ENCODE measurements at places on chromosomes 1 and 21.

- no peak for DNase-seq
These were observed 7.1 kb upstream of the ZNF496 start for GRCh38 chr1:247338723-247339275.

- peak; percentile 77 for DNase-seq
These were observed 25.2 kb downstream of the CA6 start for GRCh38 chr1:8970870-8971337.

DNA sequence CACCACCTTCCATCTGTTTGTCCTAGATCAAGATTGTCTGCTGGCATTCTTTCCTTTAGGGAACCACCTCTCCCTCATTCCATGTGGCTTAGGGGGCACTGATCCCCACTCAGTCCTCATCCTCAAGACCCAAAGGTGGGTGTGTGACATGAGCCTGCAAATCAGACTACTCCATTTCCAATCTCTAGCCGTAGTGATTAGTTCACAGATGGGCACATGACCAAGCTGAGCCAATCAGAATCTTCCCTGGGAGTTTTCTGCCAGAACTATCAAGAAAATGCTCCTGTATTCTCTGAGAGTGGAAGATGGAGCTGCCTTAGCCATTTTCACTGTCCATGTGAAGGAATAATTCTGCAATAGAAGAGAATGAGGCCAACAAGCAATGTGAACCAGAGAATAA, 19.3 kb upstream of the PTPRF start:
- no peak for DNase-seq

DNA sequence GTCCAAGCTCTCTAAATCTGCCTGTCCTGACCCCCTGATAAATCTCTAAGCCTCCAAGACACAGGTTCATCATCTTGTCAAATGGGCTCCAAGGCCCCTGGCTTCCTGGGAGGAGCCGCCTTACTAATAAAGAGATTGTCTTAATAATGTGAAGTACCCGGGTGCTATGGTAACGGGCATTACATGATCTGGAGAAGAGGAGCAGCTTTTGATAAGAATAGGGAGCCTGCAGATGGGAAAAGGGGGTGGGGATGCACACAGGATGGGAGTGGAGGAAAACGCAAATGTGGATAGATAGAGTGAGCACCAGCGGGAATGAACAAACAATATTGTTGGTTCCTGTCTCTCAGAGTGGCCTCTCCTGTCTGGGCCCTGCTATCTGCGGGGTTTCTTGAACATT, 11.9 kb upstream of the RXRG start:
- DNase-seq = no peak

DNA sequence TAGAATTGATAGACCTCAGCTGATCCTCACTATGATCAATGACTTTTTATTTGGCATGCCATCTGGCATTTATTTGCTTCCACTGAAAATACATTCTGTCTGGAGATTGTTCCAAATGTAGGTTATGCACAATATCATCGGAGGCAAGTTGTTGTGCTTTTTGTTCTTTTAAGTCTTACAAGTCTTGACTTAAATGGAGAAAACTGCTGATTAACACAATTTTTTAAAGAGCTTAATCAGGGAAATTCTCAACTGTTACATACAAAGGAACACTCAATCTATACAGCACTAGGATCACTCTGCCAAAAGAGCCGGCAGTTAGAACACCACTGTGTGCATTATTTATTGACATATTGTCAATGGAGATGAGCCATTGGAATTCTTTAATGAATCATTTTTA, 19.2 kb downstream of the CYYR1 start:
- no peak for DNase-seq

- no peak for DNase-seq
These were observed 972.8 kb upstream of the ADGRL4 start for GRCh38 chr1:79979346-79979745.

DNA sequence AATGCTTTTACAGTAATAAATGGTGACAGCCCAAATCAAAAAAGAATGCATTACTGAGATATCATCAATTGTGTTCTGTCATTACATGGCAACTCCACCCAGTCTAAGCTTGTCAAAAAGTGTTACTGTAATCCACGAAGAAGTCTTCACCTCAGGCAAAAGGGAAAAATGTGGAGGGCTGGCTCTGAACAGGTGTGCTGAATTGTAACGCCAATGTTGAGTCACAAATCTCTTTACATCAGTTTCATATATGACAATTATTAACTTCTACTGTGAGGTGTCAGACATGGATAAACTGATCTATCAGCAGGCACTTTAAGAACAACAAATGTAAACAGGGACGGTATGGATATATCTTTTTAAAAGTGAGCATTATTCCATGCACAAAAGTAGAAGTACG, 98.5 kb upstream of the DMRTA2 start:
- DNase-seq = no peak

DNA sequence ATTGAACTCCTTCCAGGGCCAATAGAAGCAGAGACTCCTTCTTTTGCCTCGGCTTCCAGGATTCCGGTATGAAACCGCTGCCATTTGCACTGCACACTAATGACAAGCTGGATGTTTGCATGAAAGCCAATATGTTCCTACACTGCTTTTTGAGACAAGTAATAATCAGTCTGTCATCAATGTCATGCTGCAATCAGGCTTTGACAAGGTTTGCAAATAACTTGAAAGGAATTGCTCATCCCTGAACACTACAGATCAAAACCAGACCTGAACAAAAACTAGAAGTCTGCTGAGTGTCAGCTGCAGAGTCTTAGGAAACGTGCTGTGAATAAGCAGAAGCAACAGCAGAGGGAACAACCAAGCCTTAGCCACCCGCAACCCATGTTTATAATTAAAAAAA, 720.7 kb upstream of the CXADR start:
- no peak for DNase-seq

- no peak for DNase-seq
These were observed 2.3 kb upstream of the RNF19B start for GRCh38 chr1:32966900-32967299.

- DNase-seq = no peak
These were observed 269.3 kb downstream of the PCP4 start for GRCh38 chr21:40136571-40136970.

- no peak for DNase-seq
These were observed 57.1 kb downstream of the DDAH1 start for GRCh38 chr1:85407746-85408377.

DNA sequence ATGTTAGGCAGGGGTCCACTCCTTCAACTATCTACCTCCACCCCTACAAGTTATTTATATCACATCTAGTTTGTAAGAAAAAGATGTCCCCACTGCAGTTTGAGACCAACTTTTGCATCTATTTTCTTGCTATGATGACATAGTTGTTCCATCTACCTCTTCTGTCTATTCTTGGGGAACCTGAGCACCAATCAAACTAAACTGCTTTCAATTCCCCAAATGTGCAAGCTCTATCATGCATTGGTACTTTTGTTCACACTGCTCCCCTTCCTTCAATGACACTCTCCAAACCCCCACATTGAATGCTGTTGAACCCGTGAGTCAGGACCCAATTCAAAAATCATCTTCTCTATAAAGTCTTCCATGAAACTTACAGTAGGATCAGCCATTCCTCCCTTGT, 16.0 kb upstream of the FRRS1 start:
- DNase-seq = no peak

GRCh38 chr1:180278596-180279395, 48.7 kb downstream of the LHX4 start:
- DNase-seq = no peak

- DNase-seq = no peak
These were observed 56.9 kb downstream of the CLSTN1 start for GRCh38 chr1:9766759-9767442.

DNA sequence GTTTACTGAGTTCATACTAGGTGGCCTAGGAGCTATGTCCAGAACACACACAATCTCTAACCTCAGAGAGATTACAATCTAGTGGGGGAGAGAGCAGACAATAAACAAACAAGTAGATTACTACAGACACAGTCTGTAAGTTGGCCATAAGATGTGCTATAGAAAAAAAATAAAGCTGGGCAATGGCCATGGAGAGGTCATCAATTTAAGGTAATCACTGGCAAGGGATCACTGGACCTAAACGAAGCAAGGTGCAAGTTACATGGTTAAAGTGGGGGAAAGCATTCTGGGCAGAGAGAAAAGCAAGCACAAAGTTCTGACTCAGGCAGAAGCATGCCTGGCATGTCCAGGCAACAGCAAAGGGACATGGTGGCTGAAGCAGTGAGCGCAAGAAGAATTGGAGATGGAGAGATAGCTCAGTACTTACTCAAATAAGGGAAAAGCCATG, 147.0 kb downstream of the RERE start:
- no peak for DNase-seq

DNA sequence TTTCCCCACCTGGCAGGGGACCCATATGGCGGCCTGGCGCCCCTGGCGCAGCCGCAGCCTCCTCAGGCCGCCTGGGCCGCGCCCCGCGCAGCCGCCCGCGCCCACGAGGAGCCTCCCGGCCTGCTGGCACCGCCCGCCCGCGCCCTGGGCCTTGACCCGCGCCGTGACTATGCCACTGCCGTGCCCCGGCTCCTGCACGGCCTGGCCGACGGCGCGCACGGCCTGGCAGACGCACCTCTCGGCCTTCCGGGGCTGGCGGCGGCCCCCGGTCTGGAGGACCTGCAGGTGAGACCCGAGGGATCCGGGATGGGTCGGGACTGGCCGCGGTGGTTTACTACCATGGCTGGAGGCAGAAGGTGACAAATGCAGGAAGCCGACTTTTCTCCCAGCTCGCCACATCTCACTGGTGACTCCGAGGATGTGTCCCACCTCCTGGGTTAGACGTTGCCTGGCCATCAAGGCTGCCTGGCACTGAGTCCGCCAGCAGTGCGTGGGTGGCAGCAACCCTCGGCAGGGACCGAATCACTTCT, 1.1 kb downstream of the TFAP2E start:
- no peak for DNase-seq

GRCh38 chr1:96234299-96234698, 487.3 kb upstream of the PTBP2 start:
- DNase-seq = no peak

DNA sequence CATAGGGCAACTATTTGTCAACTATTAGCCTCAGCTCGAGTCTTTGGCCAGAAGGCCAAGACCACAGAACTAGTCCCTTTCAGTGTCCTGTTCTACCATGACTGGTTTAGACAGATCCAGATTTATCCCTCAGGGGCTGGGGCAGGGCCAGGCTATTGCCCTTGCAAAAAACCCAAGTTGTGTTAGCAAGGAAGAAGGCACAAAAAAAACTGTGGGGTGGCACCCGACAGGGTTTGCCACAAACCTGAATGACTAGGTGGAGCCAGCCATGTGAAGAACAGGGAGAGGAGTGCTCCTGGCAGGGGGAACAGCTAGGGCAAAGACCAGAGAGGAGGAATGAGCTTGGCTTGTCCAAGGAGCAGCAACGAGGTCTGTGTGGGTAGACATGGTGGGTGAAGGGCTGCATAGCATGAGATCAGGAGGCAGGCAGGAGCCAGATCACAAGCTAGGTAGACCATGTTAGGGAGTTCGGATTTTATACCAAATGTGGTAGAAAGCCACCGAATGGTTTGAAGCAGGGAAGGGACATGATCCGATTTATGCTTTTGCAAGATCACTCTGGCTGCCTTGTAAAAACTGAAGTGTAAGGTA, 4.3 kb downstream of the DCST1 start:
- no peak for DNase-seq

GRCh38 chr21:45074818-45075595, 627 bp downstream of the ADARB1 start:
- peak; percentile 52 for DNase-seq

GRCh38 chr1:11422686-11423085, 56.3 kb upstream of the DISP3 start:
- DNase-seq = no peak

- DNase-seq = no peak
These were observed 22.8 kb upstream of the RGS1 start for GRCh38 chr1:192552760-192553191.

DNA sequence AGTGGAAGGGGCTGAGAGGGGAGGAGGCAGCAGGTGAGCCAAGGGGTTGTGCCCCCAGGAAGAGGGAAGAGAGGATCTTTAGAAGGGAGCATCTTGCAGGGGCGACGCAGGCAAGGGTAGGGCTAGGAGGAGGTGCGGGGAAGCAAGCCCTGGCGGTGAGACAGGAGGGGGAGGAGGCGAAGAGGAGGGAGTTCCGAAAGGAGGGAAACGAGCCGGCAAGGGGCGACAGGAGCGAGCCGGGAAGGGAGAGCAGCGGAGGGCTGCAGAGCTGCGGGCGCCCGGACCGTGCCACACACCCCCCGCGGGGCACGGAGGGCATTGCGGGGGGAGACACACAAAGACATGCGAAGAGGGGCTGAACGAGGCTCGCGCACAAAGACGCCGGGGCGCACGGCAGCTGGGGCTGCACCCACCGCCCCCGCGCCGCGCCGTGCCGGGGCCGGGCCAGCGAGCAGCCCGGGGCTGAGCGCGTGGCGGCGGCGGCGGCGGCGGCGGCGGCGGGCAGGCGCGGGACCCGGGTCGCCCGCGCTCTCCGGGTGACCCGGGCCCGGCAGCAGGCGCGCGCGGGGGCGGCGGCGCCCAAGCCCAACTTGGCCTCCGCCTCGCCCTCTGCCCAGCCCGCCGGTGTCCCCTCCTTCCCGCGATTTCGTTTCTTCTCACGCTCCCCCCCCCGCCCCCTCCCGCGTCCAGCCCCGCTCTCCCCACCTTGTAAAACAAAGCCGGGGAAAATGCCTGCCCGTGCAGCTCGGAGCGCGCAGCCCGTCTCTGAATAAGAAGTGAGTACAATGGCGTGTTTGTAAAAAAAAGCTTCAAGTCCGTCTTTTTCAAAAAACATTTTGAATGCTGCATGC, at the start of gene KCNK2:
Gene KCNK2, plus strand, starts transcription at position 206 of the 851 bp plus-strand sequence. CDS start 649 bp downstream, outside the sequence.
- peak; percentile 8 for DNase-seq

- DNase-seq = no peak
These were observed 3.5 kb downstream of the MEX3A start for GRCh38 chr1:156078728-156079127.

DNA sequence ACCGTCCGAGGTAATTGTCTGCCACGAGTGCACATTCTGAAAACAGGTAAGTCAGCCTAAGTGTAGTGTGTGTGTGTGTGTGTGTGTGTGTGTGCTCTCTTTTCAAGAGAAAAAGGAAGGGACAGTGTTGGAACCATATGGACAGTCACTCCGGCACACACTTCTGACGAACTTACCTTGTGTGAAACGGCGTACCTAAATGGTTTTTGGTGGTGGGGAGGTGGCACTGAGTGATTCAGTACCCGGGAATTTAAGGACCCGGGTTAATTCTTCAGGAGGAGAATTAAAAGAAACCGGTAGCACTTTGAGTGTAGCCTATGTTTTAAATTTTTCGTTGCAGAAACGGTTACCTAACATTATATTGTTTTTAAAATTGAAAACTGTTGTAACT, 286 bp downstream of the ODR4 start:
- no peak for DNase-seq

DNA sequence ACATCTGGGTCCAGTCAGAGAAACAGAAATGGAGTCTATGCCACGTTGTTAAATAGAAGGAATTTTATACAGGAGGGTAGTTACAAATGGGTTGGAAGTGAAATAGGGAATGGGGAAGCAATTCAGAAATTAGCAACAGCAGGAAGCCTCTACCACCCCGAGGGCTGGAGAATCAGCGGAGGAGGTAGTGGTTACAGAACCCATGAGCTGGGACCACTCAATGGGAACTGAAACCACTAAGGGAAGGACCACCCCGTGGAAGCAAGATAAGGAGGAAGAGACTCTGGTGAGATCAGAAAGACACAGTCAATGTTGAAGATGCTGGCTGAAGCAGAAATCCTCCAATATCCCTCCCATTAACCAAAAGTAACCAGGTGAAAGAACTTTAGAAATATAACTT, 15.5 kb upstream of the MAST2 start:
- no peak for DNase-seq

Measured in activated naive CD8-positive, alpha-beta T cell treated with anti-CD3 and anti-CD28 coated beads for 36 hours (primary cell).